ENCODE measurements at places on chromosomes 11 and 22. TPM values are rescaled to one million over a fixed set of nuclear protein-coding genes. Genes with fewer than 3 reads are reported as not detected.

OLFML1 gene
- total RNA-seq = not detected

KCNK7 gene
- total RNA-seq = not detected

OR2AG2 gene
- 0.42 TPM for total RNA-seq

TSPAN32 gene
- total RNA-seq = 5.9 TPM

CPT1B gene
- total RNA-seq = 3.8 TPM

CATSPERZ gene
- total RNA-seq = 5.1 TPM

TMEM132A gene
- total RNA-seq = 0.24 TPM

GRAMD1B gene
- total RNA-seq = 0.31 TPM

OR8G1 gene
- total RNA-seq = 0.54 TPM

NEFH gene
- 14.5 TPM for total RNA-seq

PTPRCAP gene
- 1.5 TPM for total RNA-seq

NAALADL1 gene
- 0.38 TPM for total RNA-seq

TAGLN gene
- total RNA-seq = 3.6 TPM

MS4A1 gene
- 0.24 TPM for total RNA-seq

SLC29A2 gene
- total RNA-seq = 50.5 TPM

MS4A7 gene
- not detected for total RNA-seq

SHISAL1 gene
- total RNA-seq = not detected

ESAM gene
- 0.91 TPM for total RNA-seq

POU2AF2 gene
- not detected for total RNA-seq

P2RX6 gene
- total RNA-seq = 2.7 TPM

MS4A12 gene
- not detected for total RNA-seq

SLN gene
- not detected for total RNA-seq

YPEL1 gene
- 0.54 TPM for total RNA-seq

OR9I1 gene
- not detected for total RNA-seq

PANX3 gene
- total RNA-seq = 0.42 TPM

ARSA gene
- total RNA-seq = 10.9 TPM

ARCN1 gene
- 87.6 TPM for total RNA-seq

CXCR5 gene
- total RNA-seq = not detected

C11orf87 gene
- total RNA-seq = not detected

EI24 gene
- 159 TPM for total RNA-seq

FOXRED2 gene
- total RNA-seq = 42.3 TPM

FLRT1 gene
- not detected for total RNA-seq

KDM4F gene
- total RNA-seq = not detected

KRTAP5-8 gene
- not detected for total RNA-seq

ZNF215 gene
- total RNA-seq = 12.5 TPM

NRIP3 gene
- total RNA-seq = 15.3 TPM

FAT3 gene
- total RNA-seq = 0.13 TPM

OR4C45 gene
- total RNA-seq = not detected

GAB4 gene
- total RNA-seq = not detected

CABP4 gene
- not detected for total RNA-seq

ZBED4 gene
- 16.8 TPM for total RNA-seq

C11orf91 gene
- total RNA-seq = not detected

DEUP1 gene
- 8.6 TPM for total RNA-seq

AHNAK gene
- 89.7 TPM for total RNA-seq

LARGE2 gene
- total RNA-seq = 12.6 TPM

OR52E8 gene
- not detected for total RNA-seq

PRR33 gene
- not detected for total RNA-seq

ARHGEF17 gene
- 0.53 TPM for total RNA-seq

C11orf86 gene
- total RNA-seq = not detected

TYR gene
- not detected for total RNA-seq

OR51E2 gene
- total RNA-seq = not detected

Data from K562 (cell line).